ENCODE measurements at places on chromosomes 4 and X.

- H3K27me3 ChIP-seq = no peaks in the 10 kb centered on the region
- H3K27ac ChIP-seq = no peak overlapping the region
- H3K4me1 ChIP-seq = peaks cover 9% of the 10 kb centered on the region
- H3K4me3 ChIP-seq = no peak overlapping the region
- DNase-seq = no peak
Observed at GRCh38 chr4:84681486-84682274, 98.8 kb downstream of the CDS1 start.

- H3K4me1 ChIP-seq = no peaks in the 10 kb centered on the region
- H3K4me3 ChIP-seq = no peak overlapping the region
- no peak for DNase-seq
- H3K27ac ChIP-seq = no peak overlapping the region
- H3K36me3 ChIP-seq = no peaks in the 10 kb centered on the region
Observed at GRCh38 chr4:126458993-126459392, 1144.2 kb downstream of the FAT4 start.

DNA sequence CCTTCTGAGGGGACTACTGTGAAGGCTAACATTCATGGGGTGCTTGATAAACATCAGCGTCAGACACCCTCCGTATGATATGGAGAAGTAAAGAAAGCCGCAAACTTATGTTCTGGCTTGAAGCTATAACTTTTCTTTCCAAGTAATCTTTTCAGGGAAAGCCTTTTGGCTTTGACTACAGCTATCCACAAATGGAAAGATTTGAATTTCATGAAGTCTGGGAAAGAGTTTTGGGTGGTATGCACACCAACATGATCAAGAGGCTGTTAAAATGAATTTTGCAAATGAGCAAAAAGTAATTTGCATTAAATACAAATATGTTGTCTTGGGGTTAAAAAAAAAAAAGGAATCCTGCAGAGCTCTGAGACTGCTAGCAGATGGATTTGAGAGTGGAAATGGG is 114.8 kb upstream of the LIMCH1 start:
- H3K4me3 ChIP-seq = no peak overlapping the region
- H3K36me3 ChIP-seq = no peaks in the 10 kb centered on the region
- H3K27me3 ChIP-seq = no peaks in the 10 kb centered on the region
- no peak overlapping the region for H3K27ac ChIP-seq
- H3K4me1 ChIP-seq = peaks cover 43% of the 10 kb centered on the region

GRCh38 chr4:23429497-23429896 is 460.4 kb downstream of the PPARGC1A start:
- H3K27me3 ChIP-seq = no peaks in the 10 kb centered on the region
- no peak overlapping the region for H3K4me3 ChIP-seq
- no peak for DNase-seq
- no peaks in the 10 kb centered on the region for H3K36me3 ChIP-seq
- H3K4me1 ChIP-seq = peaks cover 11% of the 10 kb centered on the region

GRCh38 chrX:150854856-150855255 is 43.6 kb downstream of the CD99L2 start:
- no peak for DNase-seq
- H3K4me3 ChIP-seq = no peak overlapping the region
- no peaks in the 10 kb centered on the region for H3K36me3 ChIP-seq
- no peaks in the 10 kb centered on the region for H3K27me3 ChIP-seq
- H3K27ac ChIP-seq = no peak overlapping the region

DNA sequence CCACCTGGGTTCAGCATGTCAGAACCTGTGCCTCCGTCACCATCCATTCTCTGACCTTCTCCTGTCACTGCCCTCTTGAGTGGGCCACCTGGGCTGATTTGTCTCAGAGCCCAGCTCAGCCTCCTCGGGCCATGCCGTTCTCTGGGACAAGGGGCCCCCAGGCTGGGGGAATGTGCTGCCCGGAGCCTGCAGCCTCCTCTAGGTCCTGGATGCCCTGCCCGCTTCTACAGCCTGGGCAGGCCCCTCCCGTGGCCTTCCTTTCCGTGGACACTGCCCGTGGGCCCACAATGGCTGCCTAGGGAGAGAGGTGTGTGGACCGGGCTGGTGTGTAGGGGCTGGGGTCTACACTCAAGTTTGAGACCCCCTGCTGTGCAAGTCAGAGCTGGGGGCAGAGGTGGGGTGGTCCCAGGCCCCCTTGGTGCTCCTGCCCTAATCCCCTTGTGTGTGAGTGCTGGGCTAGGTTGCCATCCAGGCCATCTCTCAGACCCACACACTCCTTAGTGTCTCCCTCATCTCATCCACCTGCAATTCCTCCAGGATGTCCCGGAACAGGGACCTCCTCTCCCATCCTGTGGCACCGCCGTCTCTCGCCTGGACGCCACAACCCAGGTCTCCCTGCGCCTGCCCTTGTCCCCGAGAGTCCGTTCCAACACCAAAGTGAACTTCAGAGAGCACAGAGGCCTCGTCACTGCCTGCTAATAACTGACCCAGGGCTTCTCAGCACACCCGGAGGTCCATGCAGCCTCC is 12.4 kb downstream of the PSAPL1 start:
- DNase-seq = no peak
- no peaks in the 10 kb centered on the region for H3K36me3 ChIP-seq
- no peak overlapping the region for H3K27ac ChIP-seq
- H3K27me3 ChIP-seq = no peaks in the 10 kb centered on the region
- no peak overlapping the region for H3K4me3 ChIP-seq
- H3K4me1 ChIP-seq = no peaks in the 10 kb centered on the region

- H3K4me1 ChIP-seq = no peaks in the 10 kb centered on the region
- H3K4me3 ChIP-seq = no peak overlapping the region
- H3K27ac ChIP-seq = no peak overlapping the region
- no peak for DNase-seq
- no peaks in the 10 kb centered on the region for H3K36me3 ChIP-seq
Observed at GRCh38 chrX:42680666-42681065, 97.3 kb downstream of the PPP1R2C start.

- DNase-seq = no peak
- H3K27me3 ChIP-seq = no peaks in the 10 kb centered on the region
- peaks cover 5% of the 10 kb centered on the region for H3K4me1 ChIP-seq
- H3K27ac ChIP-seq = peak overlapping the region; percentile 65
- peak overlapping the region; percentile 55 for H3K4me3 ChIP-seq
- H3K36me3 ChIP-seq = no peaks in the 10 kb centered on the region
Observed at GRCh38 chrX:81120258-81120935, 81.3 kb downstream of the HMGN5 start.

GRCh38 chr4:106454581-106454980 is 86.0 kb upstream of the GIMD1 start:
- H3K4me3 ChIP-seq = no peak overlapping the region
- H3K27ac ChIP-seq = no peak overlapping the region
- DNase-seq = no peak
- H3K4me1 ChIP-seq = no peaks in the 10 kb centered on the region
- H3K27me3 ChIP-seq = no peaks in the 10 kb centered on the region
- no peaks in the 10 kb centered on the region for H3K36me3 ChIP-seq

GRCh38 chr4:78937837-78938236 is 1.4 kb downstream of the PAQR3 start:
- no peaks in the 10 kb centered on the region for H3K27me3 ChIP-seq
- H3K36me3 ChIP-seq = peaks cover 1% of the 10 kb centered on the region
- no peak overlapping the region for H3K27ac ChIP-seq
- H3K4me1 ChIP-seq = peaks cover 10% of the 10 kb centered on the region
- DNase-seq = no peak

GRCh38 chrX:112901869-112902725 is 61.5 kb upstream of the AMOT start:
- DNase-seq = no peak
- H3K27ac ChIP-seq = no peak overlapping the region
- H3K27me3 ChIP-seq = no peaks in the 10 kb centered on the region
- no peak overlapping the region for H3K4me3 ChIP-seq

- H3K36me3 ChIP-seq = no peaks in the 10 kb centered on the region
- H3K27me3 ChIP-seq = no peaks in the 10 kb centered on the region
- no peak overlapping the region for H3K27ac ChIP-seq
- no peak overlapping the region for H3K4me3 ChIP-seq
- DNase-seq = no peak
Observed at GRCh38 chrX:2192584-2193272, 308.0 kb downstream of the DHRSX start.

GRCh38 chr4:179751669-179752068 is 2309.4 kb upstream of the AGA start:
- H3K36me3 ChIP-seq = no peaks in the 10 kb centered on the region
- no peak for DNase-seq
- H3K4me1 ChIP-seq = no peaks in the 10 kb centered on the region
- H3K27ac ChIP-seq = no peak overlapping the region

GRCh38 chr4:70754470-70754869 is 32.7 kb downstream of the RUFY3 start:
- H3K36me3 ChIP-seq = no peaks in the 10 kb centered on the region
- H3K27ac ChIP-seq = no peak overlapping the region
- no peaks in the 10 kb centered on the region for H3K27me3 ChIP-seq
- H3K4me1 ChIP-seq = peaks cover 11% of the 10 kb centered on the region
- H3K4me3 ChIP-seq = no peak overlapping the region

DNA sequence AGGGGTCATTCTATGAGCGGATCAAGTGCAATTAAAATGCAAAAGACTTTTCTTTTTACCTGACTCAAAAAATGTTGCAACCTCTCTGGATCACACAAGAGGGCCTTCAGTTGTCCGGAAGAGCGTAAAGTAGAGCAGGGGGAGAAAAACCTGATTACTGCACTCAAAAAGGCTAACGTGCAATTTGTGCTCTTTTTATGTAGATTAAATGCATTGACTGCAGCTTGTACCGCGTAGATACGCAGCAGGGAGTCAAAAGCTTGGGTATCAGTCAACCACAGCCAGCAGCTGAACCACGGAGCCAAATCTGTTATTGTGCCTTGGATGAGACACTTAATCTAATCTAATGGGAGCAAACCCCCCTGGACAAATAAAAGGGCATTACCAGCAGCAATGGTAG is 107.3 kb upstream of the RAI2 start:
- no peak for DNase-seq
- no peaks in the 10 kb centered on the region for H3K27me3 ChIP-seq
- no peaks in the 10 kb centered on the region for H3K4me1 ChIP-seq
- H3K27ac ChIP-seq = no peak overlapping the region

DNA sequence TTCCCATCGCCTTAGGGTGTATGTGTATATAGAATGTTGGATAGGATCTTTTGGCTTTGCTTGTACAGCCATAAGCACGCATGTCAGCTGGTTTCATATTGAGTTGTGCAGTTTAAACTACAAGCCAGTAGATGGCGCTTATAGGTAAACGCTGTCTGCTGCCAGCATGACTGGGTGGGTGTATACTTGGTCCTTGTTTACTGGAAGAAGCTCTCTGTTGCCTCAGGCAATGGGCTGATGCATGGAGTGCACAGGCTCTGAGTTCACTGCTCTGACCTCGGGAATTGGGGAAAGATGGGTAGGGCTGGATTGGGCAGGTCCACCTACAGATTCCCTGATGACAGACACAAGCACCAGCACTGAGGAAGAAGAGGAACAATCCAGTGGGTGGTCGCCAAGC is 831.5 kb downstream of the STIM2 start:
- H3K4me1 ChIP-seq = no peaks in the 10 kb centered on the region
- no peaks in the 10 kb centered on the region for H3K27me3 ChIP-seq
- DNase-seq = no peak
- no peak overlapping the region for H3K27ac ChIP-seq

GRCh38 chrX:23954396-23954795 is 46.6 kb downstream of the CXorf58 start:
- H3K36me3 ChIP-seq = no peaks in the 10 kb centered on the region
- no peak for DNase-seq
- no peak overlapping the region for H3K4me3 ChIP-seq
- no peak overlapping the region for H3K27ac ChIP-seq
- H3K27me3 ChIP-seq = no peaks in the 10 kb centered on the region
- H3K4me1 ChIP-seq = no peaks in the 10 kb centered on the region

DNA sequence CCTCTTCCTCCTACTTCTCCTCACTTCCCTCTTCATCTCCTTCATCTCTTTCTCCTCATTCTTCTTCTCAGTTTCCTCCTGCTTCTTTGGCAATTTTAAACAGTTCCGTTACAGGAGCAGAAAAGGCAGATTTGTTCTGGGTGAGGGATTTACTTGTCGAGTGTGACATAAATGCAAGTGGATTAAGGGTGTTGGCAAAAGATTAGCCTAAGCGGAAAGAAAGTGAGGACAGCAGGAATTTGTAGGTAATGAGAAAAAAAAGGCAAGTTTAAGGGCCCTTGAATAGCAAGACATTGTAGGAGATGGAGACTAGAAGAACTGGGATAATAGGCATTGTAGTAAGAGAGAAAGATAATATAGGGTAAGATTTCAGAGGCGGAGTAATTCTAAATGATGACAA is 841.6 kb downstream of the RAPGEF2 start:
- no peak overlapping the region for H3K4me3 ChIP-seq
- DNase-seq = no peak
- H3K27me3 ChIP-seq = no peaks in the 10 kb centered on the region

- H3K36me3 ChIP-seq = no peaks in the 10 kb centered on the region
- no peak for DNase-seq
- H3K27me3 ChIP-seq = no peaks in the 10 kb centered on the region
- H3K4me3 ChIP-seq = no peak overlapping the region
- H3K4me1 ChIP-seq = no peaks in the 10 kb centered on the region
Observed at GRCh38 chr4:147219145-147219544, 261.8 kb upstream of the EDNRA start.

- no peak overlapping the region for H3K27ac ChIP-seq
- no peaks in the 10 kb centered on the region for H3K36me3 ChIP-seq
- H3K4me3 ChIP-seq = no peak overlapping the region
- DNase-seq = no peak
- H3K4me1 ChIP-seq = no peaks in the 10 kb centered on the region
- H3K27me3 ChIP-seq = no peaks in the 10 kb centered on the region
Observed at GRCh38 chr4:34512616-34513015, 1731.7 kb downstream of the ARAP2 start.

GRCh38 chr4:165992283-165992682 is 119.2 kb downstream of the TLL1 start:
- no peak for DNase-seq
- no peaks in the 10 kb centered on the region for H3K36me3 ChIP-seq
- no peak overlapping the region for H3K4me3 ChIP-seq
- H3K4me1 ChIP-seq = no peaks in the 10 kb centered on the region
- H3K27ac ChIP-seq = no peak overlapping the region

- no peaks in the 10 kb centered on the region for H3K27me3 ChIP-seq
- H3K4me1 ChIP-seq = no peaks in the 10 kb centered on the region
- H3K27ac ChIP-seq = no peak overlapping the region
- DNase-seq = no peak
- H3K36me3 ChIP-seq = no peaks in the 10 kb centered on the region
- H3K4me3 ChIP-seq = no peak overlapping the region
Observed at GRCh38 chr4:156138781-156139280, 185.2 kb upstream of the CTSO start.

DNA sequence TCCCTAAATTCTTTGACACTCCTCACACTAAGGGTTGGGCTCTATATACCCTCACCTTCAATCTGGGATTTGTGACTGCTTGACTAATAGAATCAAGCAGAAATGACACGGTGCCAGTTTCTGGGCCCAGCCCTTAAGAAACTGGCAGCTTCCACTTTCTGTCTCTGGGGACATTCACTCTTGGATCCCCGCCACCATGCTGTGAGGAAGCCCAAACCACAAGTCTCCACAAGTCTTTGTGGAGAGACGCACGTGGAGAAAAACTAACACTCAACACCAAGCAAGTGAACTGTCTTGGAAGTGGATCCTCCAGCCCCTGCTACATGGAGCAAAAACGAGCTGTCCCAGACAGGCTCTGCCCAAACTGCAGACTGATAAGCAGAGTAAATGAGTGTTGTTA is 1.1 kb upstream of the EDNRA start:
- peak overlapping the region; percentile 69 for H3K27ac ChIP-seq
- H3K27me3 ChIP-seq = no peaks in the 10 kb centered on the region
- DNase-seq = no peak
- no peaks in the 10 kb centered on the region for H3K4me1 ChIP-seq
- no peaks in the 10 kb centered on the region for H3K36me3 ChIP-seq

- H3K36me3 ChIP-seq = no peaks in the 10 kb centered on the region
- no peak for DNase-seq
- H3K4me3 ChIP-seq = no peak overlapping the region
- no peaks in the 10 kb centered on the region for H3K27me3 ChIP-seq
Observed at GRCh38 chr4:188869581-188869980, 730.3 kb downstream of the TRIML1 start.
